ENCODE measurements at places on chromosomes 4 and X.
A peak's percentile ranks its signal among the peaks of the same experiment; 100 is the strongest.

- DNase-seq: no peak
These were observed 31.5 kb downstream of the CYLC1 start for GRCh38 chrX:83892433-83892832.

- DNase-seq: peak; percentile 96
These were observed 46.4 kb downstream of the ASMT start for GRCh38 chrX:1661048-1661921.

DNA sequence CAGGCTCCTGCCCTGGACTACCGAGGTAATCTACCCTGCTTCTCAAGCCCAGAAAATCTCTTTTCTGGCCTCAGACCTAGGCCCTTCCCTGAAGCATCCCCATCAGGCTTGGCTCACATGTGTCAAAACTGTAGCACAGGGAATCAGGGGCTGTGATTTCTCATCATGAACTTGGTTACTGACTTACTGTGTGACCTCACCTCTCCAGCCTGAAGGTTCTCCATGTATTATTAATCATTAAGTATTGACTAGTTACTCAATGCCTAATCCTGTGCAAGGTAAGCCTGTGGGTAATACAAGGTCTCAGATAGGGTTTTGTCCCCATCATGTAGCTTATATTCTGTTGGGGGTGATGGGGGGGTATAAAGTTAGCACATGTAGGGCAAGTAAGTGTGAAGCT, 6.8 kb downstream of the SRPX2 start:
- no peak for DNase-seq

- DNase-seq: no peak
These were observed 1004.7 kb upstream of the LCORL start for GRCh38 chr4:19026281-19026680.

- no peak for DNase-seq
These were observed 240.0 kb downstream of the GPC3 start for GRCh38 chrX:133745349-133745748.

DNA sequence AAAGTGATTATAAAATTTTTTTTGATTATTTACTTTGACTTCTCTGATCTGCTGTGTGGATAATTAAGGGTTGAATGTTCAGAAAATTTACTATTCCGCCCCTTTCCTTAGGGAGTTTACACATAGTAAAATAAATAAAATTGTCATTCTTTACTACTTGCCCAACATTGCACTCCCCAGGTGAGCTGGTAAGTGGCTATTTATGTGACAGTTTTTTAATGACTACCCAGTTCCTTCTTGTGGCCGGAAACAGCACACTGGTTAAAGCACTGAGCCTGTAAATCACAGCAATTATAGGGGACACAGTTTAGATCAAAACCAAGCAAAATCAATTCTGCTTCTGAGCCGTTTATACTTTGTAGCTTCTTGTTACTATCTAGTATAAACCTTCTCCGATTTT, 158.1 kb downstream of the FHIP1A start:
- DNase-seq: no peak

- no peak for DNase-seq
These were observed 52.3 kb upstream of the PDK3 start for GRCh38 chrX:24412637-24413363.

- DNase-seq: no peak
These were observed 59.9 kb upstream of the TXK start for GRCh38 chr4:48193921-48194468.
